ENCODE measurements at places on chromosomes 1 and 21.
A peak's percentile ranks its signal among the peaks of the same experiment; 100 is the strongest.

DNA sequence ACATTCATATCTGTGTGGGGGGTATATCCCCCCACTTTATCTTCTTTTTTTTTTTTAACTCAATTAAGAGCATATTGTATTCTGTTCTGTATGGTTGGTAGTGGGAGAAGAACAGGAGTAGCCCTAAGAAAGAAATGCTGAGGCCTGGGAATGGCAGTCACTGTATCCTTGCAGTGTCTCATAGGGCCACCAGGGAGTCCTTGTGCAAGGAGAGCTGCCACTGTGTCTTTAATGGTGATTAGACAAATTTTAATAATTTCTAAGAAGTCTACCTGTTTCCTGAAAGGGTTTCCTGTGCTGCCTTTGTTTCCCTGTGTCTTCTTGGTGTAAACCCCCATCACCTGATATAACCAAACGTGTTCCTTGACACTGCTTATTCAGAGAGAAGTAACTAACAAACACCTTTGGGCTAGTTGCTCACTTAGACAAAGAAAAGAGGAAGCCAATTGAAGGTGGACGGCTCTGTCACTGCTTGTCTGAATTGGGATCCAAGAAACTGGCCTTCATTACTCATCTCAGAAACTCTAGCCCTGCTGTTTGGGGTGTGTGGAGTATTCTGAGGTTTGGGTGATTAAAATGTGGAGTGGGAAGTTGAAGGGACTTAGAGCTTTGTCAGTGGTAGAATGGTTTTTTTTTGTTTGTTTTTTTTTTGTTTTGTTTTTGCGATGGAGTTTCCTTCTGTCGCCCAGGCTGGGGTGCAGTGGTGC is 15.2 kb downstream of the GIPC2 start:
- DNase-seq: no peak

- no peak for DNase-seq
Measured at GRCh38 chr1:109295712-109296415, 10.9 kb downstream of the MYBPHL start.

GRCh38 chr1:45674478-45674877 is 11.9 kb downstream of the GPBP1L1 start:
- no peak for DNase-seq

GRCh38 chr1:185969524-185969991 is 235.4 kb downstream of the HMCN1 start:
- no peak for DNase-seq

GRCh38 chr1:186872291-186872690 is 43.5 kb downstream of the PLA2G4A start:
- DNase-seq: no peak

DNA sequence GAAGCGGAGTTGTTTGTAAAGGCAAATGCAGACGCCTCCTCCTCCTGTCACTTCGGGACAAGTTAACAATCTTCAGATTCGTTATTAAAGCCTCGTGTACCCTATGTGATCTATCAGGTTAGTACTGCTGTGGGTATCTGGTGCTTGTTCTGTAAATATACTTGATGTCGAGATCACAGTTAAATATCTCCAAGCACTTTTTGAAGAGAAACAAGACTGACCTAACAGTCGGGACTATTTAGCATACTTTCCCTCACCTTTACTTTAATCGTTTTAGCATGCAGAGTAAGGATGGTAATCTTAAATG is 710 bp downstream of the KLHL20 start:
- DNase-seq: no peak

GRCh38 chr1:225931270-225932136 is 7.5 kb upstream of the PYCR2 start:
- DNase-seq: no peak

- no peak for DNase-seq
Measured at GRCh38 chr1:84271441-84272151, 29.9 kb upstream of the SAMD13 start.

GRCh38 chr1:226711976-226712741 is 26.9 kb downstream of the ITPKB start:
- DNase-seq: peak; percentile 34

GRCh38 chr1:162908780-162909179 is 47.8 kb upstream of the CCDC190 start:
- DNase-seq: no peak

DNA sequence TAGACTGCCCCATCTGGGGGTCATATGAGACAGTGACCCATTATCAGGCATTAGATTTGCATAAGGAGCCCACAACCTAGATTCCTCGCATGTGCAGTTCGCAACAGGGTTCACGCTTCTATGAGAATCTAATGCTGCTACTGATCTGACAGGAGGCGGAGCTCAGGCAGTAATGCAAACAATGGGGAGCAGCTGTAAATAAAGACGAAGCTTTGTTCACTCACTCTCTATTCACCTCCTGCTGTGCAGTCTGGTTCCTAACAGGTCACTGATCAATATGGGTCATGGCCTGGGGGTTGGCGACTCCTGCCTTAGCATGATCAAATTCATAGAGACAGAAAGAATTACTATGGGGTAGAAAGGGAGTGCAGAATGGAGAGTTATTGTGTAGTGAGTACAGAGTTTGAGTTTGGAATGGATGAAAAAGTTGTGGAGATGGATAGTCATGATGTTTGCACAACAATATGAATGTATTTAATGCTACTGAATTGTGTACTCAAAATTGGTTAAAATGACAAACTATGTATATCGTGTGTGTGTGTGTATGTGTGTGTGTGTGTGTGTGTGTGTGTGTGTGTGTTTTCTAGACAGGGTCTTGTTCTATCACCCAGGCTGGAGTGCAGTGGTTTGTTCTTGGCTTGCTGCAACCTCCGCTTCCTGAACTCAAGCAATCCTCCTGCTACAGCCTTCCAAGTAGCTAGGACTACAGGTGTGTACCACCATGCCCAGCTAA is 42.2 kb downstream of the BTF3L4 start:
- no peak for DNase-seq

DNA sequence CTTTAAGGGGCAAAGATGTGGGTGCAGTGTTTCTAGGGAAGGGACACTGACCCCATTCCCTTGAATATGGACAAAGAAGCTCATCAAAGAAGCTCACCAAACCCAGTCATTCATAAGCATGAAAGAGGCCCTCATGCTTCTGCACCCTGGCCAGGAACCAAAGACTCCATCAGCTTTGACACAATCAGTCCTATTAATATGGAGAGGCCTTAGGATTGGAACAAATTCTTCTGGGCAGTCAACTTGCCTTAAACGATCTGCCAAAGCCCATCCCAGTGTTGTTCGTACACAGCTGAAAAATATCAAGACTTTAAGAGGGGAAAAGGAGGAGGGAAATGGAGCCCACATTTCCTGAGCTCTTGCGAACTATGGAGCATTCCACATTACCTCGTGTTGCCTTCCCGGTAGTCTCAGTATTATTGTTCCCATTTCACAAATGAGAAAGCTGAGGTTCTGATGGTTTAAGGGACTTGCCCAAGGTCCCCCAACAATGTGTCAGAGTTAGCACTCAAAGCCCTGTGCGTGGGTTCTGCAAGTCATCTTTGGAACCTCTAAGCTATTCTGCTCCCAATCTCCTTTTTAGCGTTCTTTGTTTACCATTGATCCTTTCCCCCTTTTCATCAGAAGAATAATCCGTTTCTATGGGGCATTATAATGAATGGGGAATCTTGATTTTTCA is 161.9 kb downstream of the ZBTB18 start:
- no peak for DNase-seq

DNA sequence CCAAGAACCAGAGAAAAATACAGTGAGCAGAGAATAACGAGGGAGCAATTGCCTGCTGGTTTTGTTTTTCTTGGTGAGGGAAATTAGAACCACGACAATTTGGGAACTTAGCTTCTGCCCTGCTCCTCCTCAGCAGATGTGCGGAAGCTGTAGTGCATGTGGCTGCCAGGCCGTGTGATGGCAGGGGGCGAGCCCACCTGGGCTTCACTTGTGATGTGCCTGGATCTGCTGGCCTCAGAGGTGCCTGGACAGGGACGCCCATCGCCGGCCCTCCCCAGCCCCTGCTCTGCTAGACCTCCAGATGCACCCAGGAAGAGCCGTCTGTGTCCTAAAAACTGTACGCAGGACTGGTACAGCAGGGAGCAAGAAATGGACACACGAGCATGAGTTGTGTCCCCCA is 28.5 kb upstream of the C1orf174 start:
- no peak for DNase-seq

GRCh38 chr1:77706321-77706720 is 23.9 kb upstream of the ZZZ3 start:
- no peak for DNase-seq

DNA sequence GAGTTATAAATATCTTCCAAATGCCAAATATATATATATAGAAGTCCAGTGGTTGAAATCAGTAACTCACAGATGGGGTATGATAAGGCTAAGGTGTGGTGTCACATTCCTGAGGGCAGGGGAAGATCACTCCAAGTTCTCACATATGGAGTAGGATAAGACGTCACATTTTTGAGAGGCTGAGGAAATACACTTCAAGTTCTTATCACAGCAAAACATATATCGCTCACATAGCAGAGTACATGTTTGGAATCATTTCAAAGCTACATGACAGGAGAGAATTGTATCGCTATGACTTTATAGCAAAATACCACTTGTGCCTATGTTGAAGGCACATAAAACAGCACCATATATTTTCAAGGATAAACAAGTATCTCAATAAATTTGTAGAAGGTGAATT is 55.1 kb downstream of the RBM11 start:
- DNase-seq: no peak

DNA sequence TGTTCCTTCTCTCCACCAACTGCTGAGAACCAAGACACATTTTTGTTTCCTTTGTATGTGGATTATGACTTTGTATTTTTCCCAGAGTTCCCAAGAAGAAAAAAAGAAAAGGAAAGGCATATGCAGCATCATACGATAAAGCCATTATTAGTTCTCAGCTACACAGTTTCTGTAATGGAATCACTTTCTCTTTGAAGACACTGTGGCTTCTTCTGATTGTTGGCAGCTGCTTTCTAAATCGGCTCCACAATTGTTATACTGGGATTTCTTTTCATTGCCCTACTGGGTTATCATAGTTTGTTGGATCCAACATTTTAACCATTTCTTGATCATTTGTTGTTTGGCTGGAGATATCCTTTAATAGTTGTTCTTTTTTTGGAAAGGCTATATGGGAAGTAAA is 89.5 kb upstream of the HIVEP3 start:
- DNase-seq: no peak

GRCh38 chr1:92872719-92873118 is 40.9 kb downstream of the RPL5 start:
- DNase-seq: no peak

DNA sequence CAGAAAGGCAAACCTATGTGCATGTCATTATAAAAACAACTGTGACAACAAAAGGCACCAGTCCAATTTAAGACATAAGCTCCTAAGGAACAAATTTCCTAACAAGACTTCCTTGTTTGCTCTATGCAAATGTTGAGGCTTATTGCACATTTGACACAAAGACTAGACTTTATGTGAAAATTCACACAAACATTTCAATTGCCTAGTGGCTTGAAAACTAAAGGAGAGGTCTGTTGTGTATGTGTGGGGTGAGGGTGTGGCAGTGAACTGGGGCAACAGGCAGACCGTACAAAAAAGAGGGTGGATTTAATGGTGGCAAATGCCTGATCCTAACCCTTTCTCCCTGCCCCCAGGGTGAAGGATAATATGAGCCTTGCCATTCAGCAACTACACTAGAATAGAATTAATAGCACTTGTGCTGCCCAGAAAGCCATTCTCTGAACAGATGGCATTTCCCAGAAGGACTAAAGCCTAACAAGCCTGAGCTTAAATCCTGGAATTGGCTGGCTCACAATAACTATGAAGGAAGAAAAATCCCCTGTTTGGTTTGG is 73.9 kb downstream of the GLUL start:
- DNase-seq: no peak

DNA sequence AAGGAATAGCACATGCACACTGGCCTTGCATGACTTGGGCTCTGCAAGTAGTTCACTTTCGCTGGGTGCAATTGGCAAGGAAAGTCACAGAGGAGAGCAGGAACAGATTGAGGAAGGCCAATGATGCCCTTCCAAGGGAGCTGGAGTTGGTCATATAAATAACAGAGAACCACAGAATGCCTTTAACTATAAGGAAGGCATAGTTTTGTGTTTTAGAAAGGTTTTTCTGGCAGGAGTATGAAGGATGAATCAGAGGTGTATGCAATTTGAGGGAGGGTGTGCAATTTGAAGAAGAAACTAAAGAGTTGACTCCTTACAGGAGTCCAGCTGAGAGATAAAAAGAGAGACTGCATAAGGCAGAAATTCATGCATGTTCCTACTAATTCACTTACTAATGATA is 112.1 kb downstream of the PHTF1 start:
- no peak for DNase-seq

DNA sequence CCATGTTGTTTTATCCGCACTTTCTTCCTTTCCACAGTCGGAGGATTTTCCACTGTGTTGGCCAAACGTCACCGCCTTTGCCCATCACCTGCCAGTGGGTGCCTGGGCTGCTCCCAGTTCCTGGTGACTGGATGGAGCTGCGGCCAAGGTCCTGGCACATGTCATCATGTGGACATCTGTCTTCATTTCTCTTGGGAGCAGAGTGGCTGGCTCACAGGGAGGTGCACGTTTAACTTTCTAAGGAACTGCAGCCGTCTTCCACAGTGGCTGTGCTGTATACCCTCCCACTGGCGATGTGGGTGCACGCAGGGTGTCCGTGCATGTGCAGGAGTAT is 19.5 kb upstream of the RNF223 start:
- no peak for DNase-seq

DNA sequence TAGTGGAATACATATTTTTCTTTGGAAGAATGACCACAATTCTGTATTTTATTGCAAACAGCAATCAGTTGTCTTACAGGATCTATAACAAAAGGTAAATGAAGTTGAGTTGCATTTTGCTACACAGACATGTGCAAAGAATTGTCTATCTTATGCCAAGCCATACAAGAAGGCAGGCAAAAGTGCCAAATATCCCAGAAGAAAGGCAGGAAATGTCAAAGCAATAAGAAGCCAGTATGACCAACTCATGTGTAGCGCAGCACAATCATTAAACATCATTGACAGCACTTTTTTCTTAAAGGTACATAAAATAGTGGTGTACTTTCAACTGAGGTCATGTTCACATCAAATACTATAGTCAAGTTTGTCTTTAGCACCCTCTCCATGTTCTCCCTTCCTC is 42.7 kb downstream of the NIBAN1 start:
- no peak for DNase-seq

DNA sequence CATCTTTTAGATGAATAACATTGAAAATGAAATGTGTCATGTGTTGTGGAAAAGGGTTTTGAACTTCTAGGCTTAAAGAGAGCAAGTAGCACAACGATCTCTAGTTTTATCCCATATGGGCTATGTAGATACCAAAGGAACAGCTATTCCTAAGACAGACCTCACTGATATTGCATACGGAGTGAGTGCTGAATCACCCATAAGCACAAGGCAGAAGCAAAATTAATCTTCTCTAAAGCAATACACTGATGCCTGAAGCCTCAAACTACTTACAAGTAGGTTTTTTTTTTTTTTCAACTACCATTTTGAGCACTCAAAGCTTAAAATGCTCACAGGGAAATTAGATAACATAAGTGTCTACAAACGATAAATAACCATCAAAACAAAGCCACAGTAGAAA is 5.0 kb upstream of the KMO start:
- DNase-seq: no peak

GRCh38 chr1:214466403-214467077 is 84.9 kb downstream of the PTPN14 start:
- no peak for DNase-seq
